ENCODE measurements at places on chromosomes 12 and 14.

GRCh38 chr12:39065455-39065854, 160.1 kb upstream of the CPNE8 start:
- DNase-seq, result no peak

GRCh38 chr14:20799892-20800544, 2.6 kb downstream of the RNASE1 start:
- no peak for DNase-seq

DNA sequence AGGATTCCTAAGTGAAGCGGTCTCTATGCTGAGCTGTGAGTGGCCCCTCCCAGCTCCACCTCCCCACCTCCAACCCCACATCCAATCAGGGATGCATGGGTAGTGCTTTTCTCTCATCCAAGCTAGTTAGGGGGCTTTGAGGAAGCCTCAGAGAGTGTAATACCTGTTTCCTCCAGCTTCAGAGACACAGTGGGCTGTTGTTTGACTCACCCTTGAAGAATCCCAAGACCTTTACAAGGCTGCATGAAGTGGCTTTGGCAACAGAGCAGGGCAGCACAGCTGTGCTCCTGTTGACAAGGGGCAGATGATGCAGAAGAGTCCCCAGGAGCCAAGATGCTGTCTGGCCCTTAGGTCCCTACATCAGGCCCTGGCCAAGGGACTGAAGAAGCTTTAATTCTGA, 27.1 kb upstream of the CLMN start:
- no peak for DNase-seq

DNA sequence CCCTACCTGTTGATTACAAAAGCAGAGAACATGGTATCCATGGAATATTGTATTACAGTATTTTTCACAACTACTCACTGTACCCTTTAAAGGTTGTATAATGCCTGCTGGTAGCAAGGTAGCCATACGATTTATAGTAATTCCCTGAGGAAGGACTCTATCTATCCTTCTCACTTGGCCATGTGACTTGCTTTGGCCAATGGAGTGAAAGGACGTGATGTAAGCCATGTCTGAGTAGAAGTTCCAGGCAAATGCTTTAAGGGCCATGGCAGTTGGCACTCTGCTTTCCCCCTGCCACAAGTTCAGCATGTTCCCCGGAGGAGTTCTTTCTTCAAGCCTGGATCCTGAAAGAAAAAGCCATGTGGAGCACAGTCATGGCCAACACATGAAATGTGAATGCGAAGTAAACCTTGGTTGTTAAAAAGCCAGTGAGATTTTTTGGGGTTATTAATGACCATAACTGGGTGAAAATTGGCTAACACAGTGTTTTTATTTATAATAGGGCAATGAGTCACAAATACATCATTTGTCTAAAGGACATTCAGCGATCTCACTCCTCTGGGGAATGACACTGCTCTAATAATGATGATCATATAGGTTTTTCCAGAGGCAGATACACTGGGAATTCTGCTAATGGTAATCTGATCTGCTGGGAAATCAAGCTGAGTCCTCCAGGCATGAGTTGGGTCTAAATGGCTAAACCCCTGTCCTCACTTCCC, 67.4 kb upstream of the SLC38A2 start:
- DNase-seq, result no peak

- no peak for DNase-seq
Observed at GRCh38 chr12:79887890-79888289, 47.0 kb downstream of the PPP1R12A start.

DNA sequence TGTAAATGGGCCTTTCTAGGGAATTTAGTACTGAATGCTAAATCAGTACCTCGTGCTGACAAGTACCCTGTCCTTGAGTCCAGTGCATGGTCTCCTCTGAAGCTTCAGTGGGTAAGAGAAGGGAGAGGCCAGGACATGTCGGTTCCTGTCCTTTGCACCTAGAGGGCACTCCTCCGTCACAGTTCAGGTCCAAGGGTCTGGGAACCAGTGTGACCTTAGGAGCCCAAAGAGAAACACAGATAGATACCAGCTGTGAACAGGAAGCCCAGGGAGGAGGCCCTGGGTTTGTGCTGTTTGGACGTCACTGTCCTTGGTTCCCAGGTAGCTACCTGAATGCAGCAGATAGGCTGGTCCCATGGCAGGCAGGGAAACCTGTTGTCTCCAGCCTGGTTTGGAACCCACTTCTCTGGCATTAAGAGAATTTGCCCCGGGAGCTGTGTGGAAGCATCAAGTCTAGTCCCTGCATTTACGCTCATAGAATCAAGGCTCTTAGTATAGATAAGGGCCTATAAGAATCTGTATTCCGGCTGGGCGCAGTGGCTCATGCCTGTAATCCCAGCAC, 3.9 kb upstream of the FGF23 start:
- no peak for DNase-seq

DNA sequence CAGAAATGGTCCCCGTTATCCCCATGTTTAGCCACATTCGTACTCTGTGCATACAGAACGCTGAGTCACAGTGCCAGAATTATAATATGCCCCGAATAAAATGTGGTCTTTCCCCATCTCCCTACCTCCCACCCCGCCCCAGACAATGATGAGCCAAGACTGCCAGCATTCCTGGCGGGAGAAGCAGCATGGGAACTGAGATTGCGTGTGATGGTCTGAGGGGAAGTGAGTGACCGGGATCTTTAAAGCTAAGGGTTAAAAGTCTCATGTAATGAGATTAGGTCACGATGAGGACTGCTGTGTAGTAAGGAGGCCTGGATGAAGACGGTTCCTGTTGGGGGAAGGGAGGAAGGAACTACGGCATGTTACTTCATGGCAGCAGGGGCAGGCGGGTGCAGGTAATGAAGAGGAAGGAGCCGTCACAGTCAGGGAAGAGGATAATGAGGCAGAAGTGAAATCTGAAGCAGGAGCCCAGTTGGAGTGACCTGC, 243.3 kb upstream of the FKBP4 start:
- DNase-seq, result no peak
